ENCODE measurements at places on chromosomes 11 and 22. TPM values are rescaled to one million over a fixed set of nuclear protein-coding genes. Genes with fewer than 3 reads are reported as not detected.

Gene CRY2
- total RNA-seq = 72.0 TPM

Gene CNGA4
- total RNA-seq = not detected

Gene SLC17A6
- not detected for total RNA-seq

Gene SCGB2A2
- total RNA-seq = not detected

Gene PHETA2
- total RNA-seq = 18.6 TPM

Gene ANO1
- total RNA-seq = 36.7 TPM

Gene KAT5
- total RNA-seq = 39.5 TPM

Gene PATE2
- not detected for total RNA-seq

Gene HPX
- total RNA-seq = 0.31 TPM

Gene RBM14
- total RNA-seq = 31.6 TPM

Gene NXPE2
- total RNA-seq = 0.31 TPM

Gene MS4A15
- not detected for total RNA-seq

Gene LMF2
- total RNA-seq = 30.8 TPM

Gene PIH1D2
- 2.2 TPM for total RNA-seq

Gene TEX54
- not detected for total RNA-seq

Gene PLAAT4
- total RNA-seq = 6.1 TPM

Gene TRAPPC4
- total RNA-seq = 29.2 TPM

Gene TSPAN18
- total RNA-seq = 23.2 TPM

Gene TM7SF2
- total RNA-seq = 13.2 TPM

Gene OR51B2
- total RNA-seq = 1.0 TPM

Gene MUC5AC
- not detected for total RNA-seq

Gene KLHL35
- 2.9 TPM for total RNA-seq

Gene DNAJB7
- not detected for total RNA-seq

Gene POTEH
- total RNA-seq = not detected

Gene RASSF10
- total RNA-seq = 4.8 TPM

Measured in tongue (tissue), 3 donors.